ENCODE measurements at places on chromosomes 6 and 20. TPM values are rescaled to one million over a fixed set of nuclear protein-coding genes. Genes with fewer than 3 reads are reported as not detected.

The ESR1 gene
- not detected for total RNA-seq

The DDX43 gene
- total RNA-seq: not detected

The SLC12A5 gene
- 11.6 TPM for total RNA-seq

The PEDS1 gene
- 54.9 TPM for total RNA-seq

The OPN5 gene
- not detected for total RNA-seq

The HSPA1L gene
- 2.1 TPM for total RNA-seq

The CFAP206 gene
- total RNA-seq: 0.69 TPM

The RFX6 gene
- total RNA-seq: not detected

The HLA-DQA1 gene
- not detected for total RNA-seq

The CDH26 gene
- total RNA-seq: 0.18 TPM

The TP53TG5 gene
- not detected for total RNA-seq

The ZFAND3 gene
- total RNA-seq: 58.5 TPM

The NTSR1 gene
- 0.20 TPM for total RNA-seq

The NT5E gene
- total RNA-seq: 44.9 TPM

The KCNG1 gene
- 30.8 TPM for total RNA-seq

The GPRC6A gene
- not detected for total RNA-seq

The C6orf52 gene
- 1.7 TPM for total RNA-seq

The RNF39 gene
- total RNA-seq: not detected

The MEI4 gene
- total RNA-seq: not detected

The SLC52A3 gene
- 0.92 TPM for total RNA-seq

The LRRC73 gene
- total RNA-seq: 1.2 TPM

The WFDC11 gene
- not detected for total RNA-seq

The RNF146 gene
- total RNA-seq: 11.9 TPM

Measured in A549 treated with CpdA at 1 μM for 4 hours (cell line).